Aorta (tissue), 5 donors: ENCODE measurements at places on chromosomes 12 and 14.
A peak's percentile ranks its signal among the peaks of the same experiment; 100 is the strongest.

GRCh38 chr12:46702581-46703344 is 123.0 kb downstream of the SLC38A4 start:
- DNase-seq = peak; percentile 50

DNA sequence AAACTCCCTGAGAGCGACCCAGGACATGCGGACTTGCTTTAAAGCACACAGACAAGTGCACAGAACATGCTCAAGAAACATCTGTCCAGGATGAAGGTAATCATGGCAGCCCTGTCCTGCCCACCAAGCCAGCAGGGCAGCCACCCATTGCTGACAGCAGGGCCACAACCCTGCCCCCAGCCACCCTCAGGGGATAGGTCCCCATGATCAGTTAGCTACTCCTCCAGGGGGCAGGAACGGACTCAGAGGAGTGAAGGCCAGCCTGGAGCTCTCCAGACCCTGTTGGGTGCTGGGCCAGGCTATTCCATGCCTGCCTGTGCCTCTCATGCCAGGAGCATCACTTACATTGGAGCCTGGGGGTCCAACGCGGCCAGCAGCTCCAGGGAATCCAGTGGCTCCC is 15.8 kb downstream of the TMEM106C start:
- DNase-seq = no peak

- DNase-seq = no peak
These were observed 79.2 kb upstream of the USP44 start for GRCh38 chr12:95630496-95630895.

- peak; percentile 83 for DNase-seq
These were observed at the start of gene NDRG2 for GRCh38 chr14:21024585-21025370. NDRG2 (minus strand) TSS chr14:21025061; CDS start chr14:21023315, 1,746 bp downstream.

DNA sequence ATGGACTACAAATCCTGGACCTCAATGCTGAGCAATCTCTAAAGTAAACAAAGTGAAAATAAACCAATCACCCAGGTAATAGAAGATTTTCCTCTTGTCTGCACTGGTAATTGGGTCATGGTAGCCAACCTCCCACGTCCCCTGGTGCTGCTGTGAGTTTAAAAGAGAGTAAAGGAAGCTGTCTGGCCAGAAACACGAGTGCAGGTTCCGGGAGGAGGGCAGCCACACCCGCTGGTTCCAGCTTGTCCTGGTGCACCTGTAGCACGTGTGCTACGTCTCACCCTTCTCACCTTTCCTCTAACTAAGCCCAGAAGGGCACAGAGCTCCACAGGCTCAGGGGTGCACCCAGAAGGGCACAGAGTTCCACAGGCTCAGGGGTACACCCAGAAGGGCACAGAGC is 5.4 kb downstream of the CRACR2A start:
- DNase-seq = no peak
